RKO (cell line): ENCODE measurements at places on chromosomes 16 and 17.

DNA sequence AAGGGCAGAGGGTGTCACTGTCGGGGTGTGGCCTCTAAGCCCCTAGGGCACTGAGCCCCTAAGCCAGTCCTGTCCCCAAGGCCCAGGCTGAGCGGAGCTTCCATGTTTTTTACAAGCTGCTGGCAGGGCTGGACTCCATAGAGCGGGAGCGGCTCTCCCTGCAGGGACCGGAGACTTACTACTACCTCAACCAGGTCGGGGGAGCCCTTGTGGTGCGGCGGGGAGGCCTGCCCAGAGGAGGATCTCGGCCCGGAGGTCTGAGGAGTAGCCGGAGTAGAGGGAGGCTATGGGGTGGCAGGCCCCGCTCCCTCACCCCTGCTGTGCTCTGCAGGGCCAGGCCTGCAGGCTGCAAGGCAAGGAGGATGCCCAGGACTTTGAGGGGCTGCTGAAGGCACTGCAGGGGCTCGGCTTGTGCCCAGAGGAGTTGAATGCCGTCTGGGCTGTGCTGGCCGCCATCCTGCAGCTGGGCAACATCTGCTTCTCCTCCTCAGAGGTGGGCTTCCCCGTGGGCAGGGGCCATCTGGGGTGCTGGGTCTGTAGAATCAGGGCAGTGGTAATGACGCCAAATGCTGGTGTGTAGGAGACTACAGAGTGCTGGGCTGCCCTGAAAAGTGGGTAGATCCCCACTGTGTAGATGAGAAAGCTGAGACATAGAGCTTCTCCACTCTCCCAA, 4.9 kb downstream of the MYO15B start:
- no peak for DNase-seq

GRCh38 chr16:27369806-27370205, 32.2 kb upstream of the IL21R start:
- no peak for DNase-seq

- no peak for DNase-seq
These were observed 12.3 kb downstream of the HSD11B2 start for GRCh38 chr16:67443265-67443664.

GRCh38 chr17:44082256-44082927, 11.9 kb downstream of the G6PC3 start:
- DNase-seq = no peak

DNA sequence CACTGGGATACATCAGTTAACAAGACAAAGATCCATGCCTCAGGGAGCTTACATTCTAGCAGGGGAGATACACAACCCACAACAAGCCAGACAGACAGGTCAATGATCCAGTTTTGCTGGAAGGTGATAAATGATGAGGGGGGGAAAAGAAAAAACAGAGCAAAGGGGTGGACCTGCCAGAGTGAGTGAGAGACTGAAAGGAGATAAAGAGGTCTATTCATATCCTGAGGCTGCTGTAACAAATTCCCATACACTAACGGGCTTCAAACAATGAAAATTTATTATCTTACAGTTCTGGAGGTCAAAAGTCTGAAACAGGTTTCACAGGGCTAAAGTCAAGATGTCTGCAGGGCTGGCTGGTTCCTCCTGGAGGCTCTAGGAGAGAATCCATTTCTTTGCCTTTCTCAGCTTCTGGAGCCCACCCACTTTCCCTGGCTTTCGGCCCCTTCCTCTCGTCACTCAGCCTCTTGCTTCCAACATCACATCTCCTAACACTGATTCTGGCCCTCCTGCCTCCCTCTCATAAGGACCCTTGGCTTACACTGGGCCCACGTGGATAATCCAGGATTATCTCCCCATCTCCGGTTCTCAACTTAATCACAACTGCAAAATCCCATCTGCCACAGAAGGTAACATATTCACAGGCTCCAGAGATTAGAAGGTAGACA, 81.5 kb downstream of the GAS7 start:
- no peak for DNase-seq

DNA sequence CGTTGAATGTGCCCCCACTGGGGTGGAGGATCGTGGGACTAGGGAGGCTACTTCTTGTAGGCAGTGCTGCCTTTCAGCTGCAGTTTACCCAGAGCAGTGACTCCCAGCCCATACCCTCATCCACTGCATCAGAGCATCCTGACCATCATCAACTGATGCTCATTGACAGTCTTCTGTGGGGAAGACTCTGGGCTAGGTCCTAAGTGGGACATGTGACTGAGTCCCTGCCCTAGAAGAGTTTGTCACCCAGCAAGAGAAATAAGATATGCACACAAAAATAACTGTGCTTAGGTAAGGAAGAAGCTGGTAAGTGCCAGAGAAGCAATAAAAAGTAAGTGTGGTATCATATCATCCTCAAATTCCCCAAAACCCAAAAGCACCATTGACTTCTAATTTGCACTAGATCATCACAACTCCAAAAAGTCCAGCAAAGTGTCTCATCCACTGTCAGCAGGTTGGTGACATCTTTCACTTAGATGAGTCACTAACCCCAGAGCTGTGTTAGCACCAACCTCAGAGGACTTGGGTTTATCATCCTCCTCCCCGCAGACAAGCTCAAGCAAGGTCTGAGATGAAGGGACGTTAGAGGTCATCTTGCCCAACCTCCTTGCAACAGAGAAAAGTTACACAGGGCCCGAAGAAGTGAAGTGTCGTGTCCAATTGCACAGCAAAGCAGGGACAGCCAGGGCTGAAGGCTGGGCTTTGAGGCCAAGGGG, 99.0 kb downstream of the CCDC182 start:
- DNase-seq = no peak

GRCh38 chr17:61720016-61720795, 129.2 kb upstream of the NACA2 start:
- peak; percentile 36 for DNase-seq
